Stimulated activated CD8-positive, alpha-beta memory T cell treated with anti-CD3 and anti-CD28 coated beads, Interleukin-4, amount 100 ng/mL, for 1 hour (primary cell): ENCODE measurements at places on chromosomes 6 and 20.

DNA sequence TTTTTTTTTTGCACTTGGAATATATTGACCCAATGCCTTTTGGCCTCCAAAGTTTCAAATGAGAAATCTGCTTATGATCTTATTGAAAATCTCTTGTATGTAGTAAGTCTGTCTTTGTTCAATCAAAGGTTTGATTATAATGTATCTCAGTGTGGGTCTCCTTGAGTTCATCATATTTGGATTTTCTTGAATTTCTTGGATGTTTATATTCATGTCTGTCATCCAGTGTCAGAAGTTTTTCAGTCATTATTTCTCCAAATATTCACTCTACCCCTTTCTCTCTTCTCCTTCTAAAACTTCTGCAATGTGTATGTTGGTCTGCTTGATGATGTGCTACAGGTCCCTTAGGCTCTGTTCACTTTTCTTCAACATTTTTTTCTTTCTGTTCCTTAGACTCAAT, 95.9 kb upstream of the PTPRK start:
- no peak for DNase-seq

DNA sequence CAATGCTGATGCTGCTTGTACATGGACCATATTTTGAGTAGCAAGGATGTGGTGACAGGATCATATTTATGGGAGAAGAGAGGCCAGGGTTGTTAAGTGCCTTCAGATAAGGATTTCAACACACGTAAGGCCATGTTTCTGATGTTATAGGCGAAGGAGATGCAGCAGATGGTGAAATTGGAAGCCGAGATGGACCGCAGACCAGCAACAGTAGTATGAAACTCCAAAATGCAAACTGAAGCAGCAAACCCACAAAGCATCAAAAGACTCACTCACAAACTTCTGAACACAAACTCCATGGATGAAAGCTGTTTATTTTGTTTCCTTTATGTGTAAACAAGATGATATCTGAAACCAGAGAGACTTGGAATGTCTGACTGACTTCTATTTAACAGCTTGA, 35.6 kb upstream of the LAMP5 start:
- no peak for DNase-seq

DNA sequence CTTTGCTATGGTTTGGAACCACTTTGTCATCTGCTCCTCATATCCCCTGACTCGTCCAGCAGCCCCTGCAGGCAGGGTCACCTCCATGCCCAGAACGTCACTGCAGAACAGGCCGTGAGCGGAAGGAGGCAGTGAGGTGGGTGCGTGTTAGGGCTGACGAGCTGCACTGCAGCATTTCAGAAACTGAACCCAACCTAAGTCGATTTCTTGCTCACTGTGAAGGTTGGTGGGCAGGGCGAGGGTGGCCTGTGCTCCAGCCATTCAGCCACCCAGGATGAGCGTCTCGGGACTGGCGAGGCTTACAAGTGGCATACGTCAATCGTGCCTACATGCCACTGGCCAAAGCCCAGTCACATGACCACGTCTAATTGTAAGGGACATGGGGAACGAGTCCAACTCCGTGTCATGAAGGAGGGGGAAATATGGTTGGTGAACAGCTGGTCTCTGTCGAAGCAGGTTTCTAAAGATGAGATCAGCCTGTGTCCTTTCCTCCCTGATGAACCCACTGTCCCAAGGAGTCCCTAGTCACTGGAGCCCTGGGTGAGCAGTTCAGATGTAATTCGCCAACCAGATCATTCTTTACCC, 289.1 kb downstream of the TAF4 start:
- DNase-seq, result no peak

DNA sequence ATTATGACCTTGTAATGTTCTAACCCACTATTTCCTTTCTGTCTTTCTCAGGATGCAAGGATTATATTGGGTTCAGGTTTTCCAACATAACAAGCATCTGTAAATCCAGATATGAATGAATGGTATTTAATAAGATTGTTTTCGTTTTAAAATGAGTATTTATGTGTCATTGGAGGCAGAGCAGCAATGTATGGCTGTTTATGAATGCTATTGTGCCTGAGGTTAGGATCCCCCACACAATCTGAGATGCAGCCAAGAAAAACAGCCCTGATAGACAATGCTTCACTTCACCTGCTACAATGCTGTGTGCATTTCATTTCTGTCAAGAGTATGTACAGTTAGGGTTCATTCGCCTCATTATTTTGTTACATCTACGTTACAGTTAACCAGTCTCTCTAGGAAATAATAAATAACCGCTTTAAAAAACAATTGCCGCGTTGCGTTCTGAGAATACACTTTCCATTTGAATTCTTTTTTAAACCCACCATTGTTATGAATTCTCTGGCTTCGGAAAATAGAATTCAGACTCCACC, 19.6 kb downstream of the TFAP2A start:
- no peak for DNase-seq

- no peak for DNase-seq
Measured at GRCh38 chr6:105210932-105211531, 31.2 kb upstream of the POPDC3 start.

DNA sequence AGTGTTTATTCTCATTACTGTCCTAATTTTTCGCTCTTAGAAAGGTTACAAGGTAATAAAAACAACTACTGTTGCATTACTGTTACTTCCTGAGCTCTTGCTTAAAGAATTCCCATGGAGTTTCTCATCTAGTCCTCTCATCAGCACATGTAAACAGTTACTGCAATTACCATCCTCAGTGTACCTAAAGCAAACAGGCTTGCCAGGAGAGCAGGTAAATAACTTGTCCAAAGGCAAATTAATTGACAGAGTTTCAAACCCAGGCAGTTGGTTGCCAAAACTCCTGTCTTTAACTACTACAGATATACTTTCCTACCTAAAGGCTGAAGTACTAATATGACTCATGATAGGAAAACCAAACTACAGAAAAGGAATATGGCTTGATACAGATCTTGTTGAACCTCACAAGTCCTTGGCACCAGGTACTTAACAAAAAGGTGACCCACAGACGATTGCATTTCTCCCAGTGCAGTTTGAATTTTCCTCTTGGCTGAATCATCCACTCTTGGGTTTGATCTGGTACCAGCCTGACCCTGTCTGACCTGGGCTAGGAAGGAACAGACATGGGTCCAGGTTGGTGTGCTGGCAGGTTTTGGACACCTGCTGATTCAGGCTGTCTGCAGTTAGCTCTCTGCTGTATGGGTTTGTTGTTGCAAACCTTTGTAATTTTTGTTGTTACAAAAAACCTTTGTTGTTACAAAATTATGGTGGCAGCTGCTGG, 153.0 kb downstream of the CFAP61 start:
- DNase-seq, result no peak

DNA sequence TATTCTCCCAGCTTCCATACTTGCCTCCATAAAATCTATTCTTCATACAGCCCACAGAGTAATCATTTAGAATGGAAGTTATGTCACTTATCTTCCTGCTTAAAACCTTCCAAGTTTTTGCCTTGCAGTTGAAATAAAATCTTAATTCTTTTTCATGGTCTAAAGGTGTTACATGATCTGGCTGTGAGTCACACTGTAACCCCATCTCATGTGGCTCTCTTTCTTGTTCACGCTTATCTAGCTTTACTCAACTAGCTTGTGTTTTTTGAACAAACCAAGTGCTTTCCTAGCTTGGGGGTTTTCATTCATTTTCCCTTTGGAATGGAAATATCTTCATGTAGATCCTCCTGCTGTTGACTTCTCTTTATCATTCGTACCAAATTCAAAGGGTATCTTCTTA, 23.6 kb upstream of the THEMIS start:
- no peak for DNase-seq

GRCh38 chr6:51302431-51302830, 483.8 kb downstream of the TFAP2B start:
- DNase-seq, result no peak

GRCh38 chr6:145829950-145830349, 15.4 kb upstream of the FBXO30 start:
- DNase-seq, result no peak

GRCh38 chr6:158596861-158597260, 37.0 kb downstream of the TMEM181 start:
- DNase-seq, result no peak

- no peak for DNase-seq
Measured at GRCh38 chr6:107666084-107666980, 157.8 kb downstream of the SCML4 start.

- DNase-seq, result no peak
Measured at GRCh38 chr6:165117121-165117520, 192.3 kb downstream of the C6orf118 start.

DNA sequence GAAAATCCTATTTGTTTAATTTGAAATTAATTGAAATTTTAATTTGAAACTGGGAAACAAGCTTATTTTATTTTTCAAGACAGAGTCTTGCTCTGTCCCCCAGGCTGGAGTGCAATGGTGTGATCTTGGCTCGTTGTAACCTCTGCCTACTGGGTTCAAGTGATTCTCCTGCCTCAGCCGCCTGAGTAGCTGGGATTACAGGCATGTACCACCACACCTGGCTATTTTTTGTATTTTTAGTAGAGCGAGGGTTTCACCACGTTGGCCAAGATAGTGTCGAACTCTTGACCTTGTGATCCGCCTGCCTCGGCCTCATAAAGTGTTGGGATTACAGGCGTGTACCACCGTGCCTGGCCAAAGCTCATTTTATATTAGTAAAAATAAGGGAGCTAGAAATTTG, 4.2 kb downstream of the SRSF3 start:
- no peak for DNase-seq

- no peak for DNase-seq
Measured at GRCh38 chr6:124400261-124400999, 561.8 kb upstream of the RNF217 start.

- DNase-seq, result no peak
Measured at GRCh38 chr6:165847407-165848085, 184.5 kb upstream of the PDE10A start.

DNA sequence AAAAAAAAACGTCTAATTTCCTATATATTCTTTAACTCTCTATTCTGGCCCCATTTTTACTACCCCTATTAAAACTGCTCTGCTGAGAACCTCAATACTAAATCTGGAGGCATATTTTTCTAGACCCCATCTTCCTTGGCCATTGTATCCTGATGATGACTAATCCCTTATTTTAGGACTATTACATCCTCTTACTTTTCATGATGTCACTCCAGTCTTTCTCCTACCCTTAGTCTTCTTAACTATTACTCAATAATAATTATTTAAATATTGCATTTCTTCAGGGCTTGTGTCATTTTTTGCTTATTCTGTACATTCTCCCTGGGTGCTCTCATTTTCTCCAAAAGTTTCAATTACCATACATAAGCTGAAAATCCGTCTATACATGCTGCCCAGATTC, 6.4 kb downstream of the FBXO30 start:
- DNase-seq, result no peak

- no peak for DNase-seq
Measured at GRCh38 chr6:138666636-138667035, 106.9 kb upstream of the CCDC28A start.

DNA sequence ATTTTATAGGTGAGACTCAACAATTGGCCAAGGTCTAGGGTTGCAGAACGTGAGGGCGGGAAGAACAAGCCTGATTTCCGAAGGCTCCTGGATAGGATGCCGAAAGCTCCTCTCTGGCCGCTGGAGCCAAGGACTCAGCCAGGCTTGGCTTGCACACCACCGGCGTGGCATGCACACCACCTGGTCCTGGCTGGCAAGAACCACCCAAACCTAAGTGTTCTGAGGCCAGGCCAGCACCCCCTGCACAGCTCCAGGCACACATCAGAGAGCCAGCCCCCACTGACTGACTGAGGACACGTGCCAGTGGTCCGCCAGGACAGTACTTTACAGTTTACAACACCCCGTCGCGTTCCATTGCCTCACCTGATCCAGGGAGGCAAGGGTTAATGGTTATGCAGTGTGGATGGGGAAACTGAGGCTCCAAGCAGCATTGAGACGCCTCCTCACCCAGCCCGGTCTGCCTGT, 414 bp downstream of the TGM2 start:
- no peak for DNase-seq

- DNase-seq, result no peak
Measured at GRCh38 chr6:2179950-2180349, 65.5 kb downstream of the GMDS start.

- DNase-seq, result no peak
Measured at GRCh38 chr6:107538856-107539387, 49.0 kb downstream of the SOBP start.

DNA sequence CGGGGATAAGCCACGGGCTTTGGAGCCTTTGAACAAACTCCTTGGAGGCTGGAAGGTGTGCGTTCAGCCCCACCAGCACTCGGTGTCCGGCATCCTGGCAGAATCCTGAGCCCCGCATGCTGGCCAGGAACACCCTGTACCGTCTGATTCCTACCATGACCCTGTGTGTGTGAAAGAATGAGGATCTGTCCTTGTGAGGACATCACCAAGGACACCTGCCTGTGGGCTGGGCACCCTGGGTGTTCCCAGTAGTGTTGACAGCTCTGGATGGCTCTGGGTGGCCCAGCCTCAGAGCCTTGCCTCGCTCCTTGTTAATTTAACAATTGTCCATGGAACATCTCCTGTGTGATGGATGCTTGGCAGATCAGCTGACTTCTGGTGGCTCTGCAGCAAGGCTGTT, 234.3 kb downstream of the QKI start:
- no peak for DNase-seq

DNA sequence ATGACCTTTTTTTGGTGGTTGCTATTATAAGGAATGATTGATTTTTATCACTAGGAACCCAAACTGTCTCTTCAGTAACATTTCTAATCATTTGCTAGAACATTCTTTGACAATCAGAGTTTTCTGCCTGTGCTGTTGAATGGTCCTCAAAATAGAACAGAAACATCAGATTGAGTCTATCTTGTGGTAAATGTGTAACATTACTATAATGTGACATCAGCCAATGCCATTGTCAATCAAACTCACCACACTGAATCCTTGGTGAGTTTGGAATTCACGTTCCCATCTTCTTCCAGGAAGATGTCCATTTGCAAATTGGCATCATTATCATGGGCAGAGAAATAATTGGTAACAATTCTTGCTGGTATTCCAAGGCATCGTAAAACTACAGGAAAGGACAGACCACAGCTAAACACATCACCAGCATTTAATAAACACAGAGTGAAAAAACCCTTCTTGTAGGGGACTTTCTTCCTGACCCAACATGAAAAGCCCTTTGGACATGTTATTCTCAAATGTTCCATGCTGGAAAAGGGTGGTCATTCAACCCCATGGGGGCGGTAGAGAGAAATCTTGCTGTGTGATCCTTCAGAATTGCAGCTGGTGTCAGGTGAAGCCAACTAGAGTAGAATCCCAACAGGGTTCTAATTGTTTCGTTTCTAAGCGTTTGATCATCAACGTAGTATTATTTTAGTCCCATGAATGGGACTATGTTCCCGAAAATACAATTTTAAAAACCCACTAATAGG, 98.5 kb downstream of the F13A1 start:
- no peak for DNase-seq

- DNase-seq, result no peak
Measured at GRCh38 chr6:98957450-98957849, 9.7 kb upstream of the FBXL4 start.

DNA sequence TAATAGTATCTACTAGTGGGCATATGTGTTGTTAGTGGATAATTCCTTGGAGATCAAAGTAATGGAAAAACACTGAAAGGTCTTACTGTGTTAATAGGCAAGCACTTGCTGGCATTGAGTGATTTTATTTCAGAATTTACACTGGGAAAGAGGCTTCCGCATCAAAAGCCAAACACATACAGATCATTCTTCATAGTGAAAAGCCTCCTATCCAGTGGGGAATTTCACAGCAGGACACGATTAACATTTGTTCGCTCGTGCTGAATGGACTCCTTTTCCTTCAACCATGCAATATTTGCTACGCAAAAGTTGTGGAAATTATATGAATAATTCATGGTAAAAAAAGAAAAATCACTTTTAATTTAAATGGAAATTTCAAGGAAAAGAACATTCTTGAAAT, 26.4 kb downstream of the GABRR1 start:
- DNase-seq, result no peak

GRCh38 chr6:63660757-63661156, 25.2 kb downstream of the PHF3 start:
- DNase-seq, result no peak
